ENCODE measurements at places on chromosomes 11 and 22. TPM values are rescaled to one million over a fixed set of nuclear protein-coding genes. Genes with fewer than 3 reads are reported as not detected.
A peak's percentile ranks its signal among the peaks of the same experiment; 100 is the strongest.

The MOGAT2 gene
- not detected for polyA plus RNA-seq

DNA sequence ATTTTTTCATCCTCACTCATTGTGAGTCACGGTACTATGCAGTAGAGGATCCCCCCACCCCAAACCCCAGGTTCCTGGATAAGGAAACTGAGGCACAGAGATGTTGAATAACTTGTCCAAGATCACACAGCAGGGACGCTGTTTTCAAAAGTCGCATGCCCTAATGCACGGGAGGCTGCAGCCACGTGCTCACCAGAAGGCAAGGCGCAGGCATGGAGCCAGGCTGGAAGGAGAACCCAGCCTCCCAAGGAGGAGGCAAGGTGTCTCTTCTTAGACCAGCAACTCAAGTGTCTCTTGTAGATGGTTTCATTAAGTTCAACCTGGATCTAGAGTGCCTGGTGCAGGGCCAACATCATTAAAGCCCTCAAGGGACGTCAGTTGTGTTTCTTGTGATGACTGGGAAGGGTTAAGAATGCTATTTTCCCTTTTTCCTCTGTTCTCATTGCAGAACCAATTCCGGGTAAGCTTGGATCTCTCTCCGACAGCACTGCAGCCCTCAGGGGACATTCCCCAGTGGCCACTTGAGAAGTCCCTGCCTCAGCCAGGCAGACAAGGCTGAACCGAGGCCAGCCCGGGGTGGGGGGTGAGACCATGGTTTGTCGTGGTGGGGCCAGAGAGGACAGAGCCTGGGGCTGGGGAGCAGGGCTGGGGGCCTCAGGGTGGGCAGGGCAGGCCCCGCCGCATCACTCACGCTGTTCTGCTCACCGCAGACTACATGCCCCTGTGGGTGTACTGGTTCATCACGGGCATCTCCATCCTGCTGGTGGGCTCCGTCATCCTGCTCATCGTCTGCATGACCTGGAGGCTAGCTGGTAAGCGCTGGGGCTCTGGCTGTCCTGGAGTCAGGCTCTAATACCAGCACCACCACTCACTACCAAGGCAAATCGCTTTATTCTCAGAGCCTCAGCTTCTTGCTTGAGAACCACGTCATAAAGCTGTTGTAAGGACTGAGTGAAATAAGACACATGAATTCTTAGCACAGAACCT is 15.7 kb downstream of the TMEM121B start:
- no peak for DNase-seq

DNA sequence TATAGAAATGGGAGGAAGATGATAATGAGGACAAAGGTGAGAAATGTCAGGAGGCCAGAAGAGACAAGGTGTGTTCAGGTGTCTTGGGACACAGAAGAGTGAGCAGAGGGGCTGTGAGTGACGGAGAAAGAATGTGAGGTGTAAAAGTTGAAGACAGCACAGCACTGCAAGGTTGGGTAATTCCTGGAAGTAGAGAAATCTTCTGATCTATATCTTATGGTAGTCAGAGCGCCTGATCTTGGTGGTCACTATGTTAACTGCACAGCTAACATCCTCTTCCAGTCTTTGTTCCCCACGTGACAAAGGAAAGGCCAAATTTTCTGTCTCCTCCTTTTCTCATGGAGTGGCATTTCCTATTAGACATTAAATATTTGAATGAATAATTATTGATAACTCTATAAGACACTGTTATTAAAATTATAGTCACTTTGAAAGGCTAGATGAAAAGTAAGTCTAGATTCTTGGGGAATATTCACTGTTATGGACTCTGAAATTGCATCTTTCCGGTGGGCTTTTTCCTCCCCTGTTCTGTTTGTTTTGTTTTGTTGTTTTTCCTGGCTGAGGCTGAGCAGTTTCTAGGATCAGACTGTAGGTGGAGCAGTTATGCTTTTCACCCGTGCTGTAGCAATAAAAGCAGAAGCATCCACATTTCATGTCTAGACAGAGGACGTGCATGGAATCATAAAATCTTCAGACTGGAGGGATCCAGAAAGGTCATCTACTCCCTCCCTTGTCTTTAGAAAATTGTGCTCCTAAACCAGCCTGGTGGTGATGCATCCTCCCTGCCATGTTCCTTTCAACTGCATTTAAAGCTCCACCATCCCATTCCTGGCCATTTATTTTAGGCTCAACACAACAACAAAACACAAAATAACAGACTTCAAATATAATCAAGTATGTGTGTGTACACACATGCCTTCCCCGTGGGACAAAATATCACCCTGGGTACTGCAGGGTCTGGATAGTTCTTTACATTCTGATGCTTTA is 26.6 kb downstream of the SC5D start:
- peak; percentile 61 for DNase-seq

- DNase-seq, result no peak
These were observed 1.2 kb downstream of the ACRV1 start for GRCh38 chr11:125679397-125679796.

The MPEG1 gene
- 691 TPM for polyA plus RNA-seq

The MYBPC3 gene
- polyA plus RNA-seq, result 7.8 TPM
